ENCODE measurements at places on chromosomes 2 and 18. TPM values are rescaled to one million over a fixed set of nuclear protein-coding genes. Genes with fewer than 3 reads are reported as not detected.
A peak's percentile ranks its signal among the peaks of the same experiment; 100 is the strongest.

Gene TSGA10
- 3.1 TPM for total RNA-seq

Gene GPR35
- total RNA-seq, result 1.3 TPM

Gene KIAA2012
- total RNA-seq, result not detected

Gene CKAP2L
- 0.38 TPM for total RNA-seq

Gene SERPINB13
- total RNA-seq, result not detected

Gene CCL20
- not detected for total RNA-seq

Gene CTIF
- total RNA-seq, result 60.0 TPM

Gene SPDYA
- 0.14 TPM for total RNA-seq

Gene STAT1
- total RNA-seq, result 42.2 TPM

DNA sequence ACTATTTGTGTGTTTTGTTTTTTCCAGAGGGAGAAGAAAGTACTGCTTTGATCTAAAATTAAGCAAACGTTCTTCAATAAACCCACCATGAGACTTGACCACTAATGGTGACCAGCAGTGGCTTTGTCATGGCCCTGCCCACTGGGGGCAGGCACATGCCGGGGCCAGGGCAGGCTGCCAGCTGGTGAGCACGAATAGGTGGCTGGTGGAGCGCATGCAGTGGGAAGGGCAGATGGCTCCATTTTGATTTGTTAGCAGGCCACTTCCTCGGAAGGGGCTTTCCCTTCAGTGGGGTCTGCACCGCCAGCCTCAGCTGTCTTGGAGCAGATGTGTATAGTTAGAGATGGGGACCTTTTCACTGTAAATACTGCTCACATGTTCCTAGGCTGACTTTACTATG lies 277.1 kb downstream of the SOX11 start:
- no peak overlapping the region for H3K27ac ChIP-seq
- no peaks in the 10 kb centered on the region for H3K27me3 ChIP-seq
- H3K36me3 ChIP-seq, result no peaks in the 10 kb centered on the region

- H3K4me3 ChIP-seq, result no peak overlapping the region
- H3K36me3 ChIP-seq, result peaks cover 38% of the 10 kb centered on the region
- no peak for DNase-seq
- no peaks in the 10 kb centered on the region for H3K27me3 ChIP-seq
These were observed 37.1 kb downstream of the NEMP2 start for GRCh38 chr2:190497428-190497827.

- no peaks in the 10 kb centered on the region for H3K4me1 ChIP-seq
- H3K27me3 ChIP-seq, result peaks cover 73% of the 10 kb centered on the region
- DNase-seq, result no peak
- no peak overlapping the region for H3K4me3 ChIP-seq
- H3K36me3 ChIP-seq, result no peaks in the 10 kb centered on the region
These were observed 235.8 kb downstream of the EN1 start for GRCh38 chr2:118611691-118612090.

GRCh38 chr2:84874381-84875212 lies 6.3 kb downstream of the TRABD2A start:
- no peak overlapping the region for H3K27ac ChIP-seq
- no peaks in the 10 kb centered on the region for H3K36me3 ChIP-seq

- H3K4me1 ChIP-seq, result no peaks in the 10 kb centered on the region
- no peaks in the 10 kb centered on the region for H3K27me3 ChIP-seq
- no peaks in the 10 kb centered on the region for H3K36me3 ChIP-seq
- no peak overlapping the region for H3K27ac ChIP-seq
These were observed 1604.2 kb downstream of the LRP1B start for GRCh38 chr2:140526575-140526974.

- H3K27me3 ChIP-seq, result no peaks in the 10 kb centered on the region
- no peaks in the 10 kb centered on the region for H3K4me1 ChIP-seq
- no peaks in the 10 kb centered on the region for H3K36me3 ChIP-seq
- H3K4me3 ChIP-seq, result no peak overlapping the region
- H3K27ac ChIP-seq, result no peak overlapping the region
- no peak for DNase-seq
These were observed 623.1 kb downstream of the MBD2 start for GRCh38 chr18:53601344-53601743.

- H3K4me1 ChIP-seq, result peaks cover 13% of the 10 kb centered on the region
- peaks cover 8% of the 10 kb centered on the region for H3K36me3 ChIP-seq
- DNase-seq, result no peak
- H3K4me3 ChIP-seq, result no peak overlapping the region
- H3K27me3 ChIP-seq, result no peaks in the 10 kb centered on the region
These were observed 42.4 kb downstream of the POMC start for GRCh38 chr2:25125976-25126375.

GRCh38 chr2:167336213-167336612 lies 447.9 kb downstream of the XIRP2 start:
- H3K4me1 ChIP-seq, result no peaks in the 10 kb centered on the region
- H3K27ac ChIP-seq, result no peak overlapping the region

- DNase-seq, result no peak
- H3K27ac ChIP-seq, result no peak overlapping the region
- no peaks in the 10 kb centered on the region for H3K27me3 ChIP-seq
- no peak overlapping the region for H3K4me3 ChIP-seq
- no peaks in the 10 kb centered on the region for H3K4me1 ChIP-seq
These were observed 12.6 kb upstream of the EVA1A start for GRCh38 chr2:75573145-75573878.

DNA sequence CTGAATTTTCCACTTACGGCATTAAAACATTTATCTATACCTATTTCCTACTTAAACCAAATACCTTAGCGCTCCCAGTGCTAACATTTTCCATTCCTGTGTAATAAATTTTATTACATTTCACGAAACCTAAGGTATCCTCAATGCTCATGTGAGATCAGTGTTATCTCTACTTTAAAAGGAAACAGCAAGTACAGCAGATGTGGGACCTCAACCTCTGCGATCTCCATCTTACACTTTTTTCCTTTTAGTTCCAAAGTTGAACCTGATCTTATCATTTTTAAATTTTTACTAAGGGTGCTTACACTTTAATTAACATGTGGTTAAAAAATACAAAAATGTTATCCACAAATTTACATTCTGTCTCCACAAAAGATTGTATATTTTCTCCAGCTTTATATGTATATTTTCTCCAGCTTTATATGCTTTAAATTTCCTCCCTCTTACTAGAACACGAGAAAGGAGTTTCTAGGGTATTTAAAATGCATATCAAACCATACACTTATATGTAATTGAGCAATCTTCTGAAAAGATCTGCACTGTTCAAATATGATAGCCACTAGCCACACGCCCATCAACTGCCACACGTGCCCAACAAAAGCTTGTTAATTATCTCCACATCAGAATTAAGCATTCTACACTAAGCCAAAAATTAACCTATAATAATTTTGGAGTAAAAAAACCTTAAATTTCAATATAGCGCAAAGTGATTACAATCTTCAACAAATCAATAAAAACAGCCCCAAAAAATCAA lies 38.1 kb downstream of the MBOAT2 start:
- no peaks in the 10 kb centered on the region for H3K36me3 ChIP-seq
- no peak for DNase-seq
- H3K4me3 ChIP-seq, result no peak overlapping the region
- no peaks in the 10 kb centered on the region for H3K4me1 ChIP-seq
- H3K27me3 ChIP-seq, result no peaks in the 10 kb centered on the region

DNA sequence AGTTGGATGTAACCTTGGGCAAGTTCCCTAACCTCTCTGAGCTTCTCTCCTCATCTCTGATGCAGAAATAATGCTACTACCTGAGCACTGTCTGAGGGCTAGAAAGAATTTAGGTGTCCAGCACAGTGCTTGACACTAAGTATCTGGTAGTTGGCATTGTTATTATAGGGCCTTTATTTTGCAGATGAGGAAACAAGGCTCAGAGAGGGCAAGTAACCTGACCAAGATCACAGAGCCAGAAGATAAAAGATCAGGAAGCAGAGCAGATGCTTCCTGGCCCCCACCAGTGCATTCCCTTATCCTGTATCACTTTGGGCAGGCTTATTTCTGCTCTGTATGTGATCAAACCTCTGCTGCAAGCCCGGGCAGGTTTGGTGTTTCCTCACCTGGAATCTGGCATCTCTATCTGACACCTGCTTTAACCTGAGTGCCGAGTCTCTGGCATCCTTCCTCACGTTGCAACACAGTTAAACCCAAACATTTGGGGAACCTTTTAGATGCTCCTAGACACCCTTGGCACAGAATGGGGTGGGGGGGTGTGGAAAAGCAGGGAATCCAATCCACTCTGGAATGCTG lies 69.9 kb downstream of the PLB1 start:
- H3K4me3 ChIP-seq, result peak overlapping the region; percentile 80
- no peaks in the 10 kb centered on the region for H3K27me3 ChIP-seq
- H3K27ac ChIP-seq, result no peak overlapping the region
- peaks cover 10% of the 10 kb centered on the region for H3K4me1 ChIP-seq

DNA sequence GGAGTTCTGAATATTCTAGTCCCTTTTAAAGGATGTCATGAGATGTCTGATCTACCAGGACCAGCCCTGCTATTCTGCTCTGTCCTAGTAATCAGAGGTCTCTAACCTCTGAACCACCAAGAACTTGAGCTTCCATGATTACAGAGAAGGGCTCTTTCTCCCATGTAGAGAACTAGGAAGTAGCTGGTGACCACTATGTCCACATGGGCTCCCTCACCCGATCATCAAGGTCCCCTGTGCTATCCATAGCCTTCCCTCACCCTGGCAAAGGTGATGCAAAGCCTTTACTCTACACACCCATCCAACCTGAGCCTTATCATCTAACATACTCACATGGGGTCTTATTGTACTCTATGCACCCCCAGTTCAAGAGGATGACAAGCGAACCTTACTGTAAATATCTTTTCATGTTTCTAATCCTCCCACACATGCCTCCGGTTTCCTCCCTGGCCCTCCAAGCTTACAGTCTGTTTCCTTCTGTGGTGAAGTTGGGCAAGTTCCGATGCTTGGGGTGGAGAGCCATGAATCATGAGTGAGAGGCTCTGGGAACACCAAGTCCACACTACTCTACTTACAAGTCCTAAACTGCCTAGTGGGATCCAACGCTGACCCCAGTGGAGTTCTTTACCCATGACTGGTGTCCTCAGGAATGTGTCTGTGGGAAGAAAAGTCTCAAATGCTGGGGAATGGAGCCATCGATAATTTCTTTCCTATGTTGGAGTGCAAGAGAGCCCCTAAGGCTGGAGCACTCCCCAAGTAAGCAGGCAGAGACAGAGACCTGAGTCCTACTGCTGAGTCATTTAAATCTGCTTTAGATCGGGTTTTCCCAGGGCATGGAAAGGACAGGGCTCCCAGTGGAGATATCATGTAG lies 73.3 kb upstream of the KLF7 start:
- H3K4me3 ChIP-seq, result no peak overlapping the region
- no peaks in the 10 kb centered on the region for H3K27me3 ChIP-seq
- H3K4me1 ChIP-seq, result peaks cover 40% of the 10 kb centered on the region
- peak overlapping the region; percentile 36 for H3K27ac ChIP-seq

- no peaks in the 10 kb centered on the region for H3K27me3 ChIP-seq
- no peak overlapping the region for H3K4me3 ChIP-seq
- peaks cover 74% of the 10 kb centered on the region for H3K4me1 ChIP-seq
- H3K36me3 ChIP-seq, result no peaks in the 10 kb centered on the region
These were observed 105.7 kb downstream of the CDH2 start for GRCh38 chr18:28071199-28071598.

DNA sequence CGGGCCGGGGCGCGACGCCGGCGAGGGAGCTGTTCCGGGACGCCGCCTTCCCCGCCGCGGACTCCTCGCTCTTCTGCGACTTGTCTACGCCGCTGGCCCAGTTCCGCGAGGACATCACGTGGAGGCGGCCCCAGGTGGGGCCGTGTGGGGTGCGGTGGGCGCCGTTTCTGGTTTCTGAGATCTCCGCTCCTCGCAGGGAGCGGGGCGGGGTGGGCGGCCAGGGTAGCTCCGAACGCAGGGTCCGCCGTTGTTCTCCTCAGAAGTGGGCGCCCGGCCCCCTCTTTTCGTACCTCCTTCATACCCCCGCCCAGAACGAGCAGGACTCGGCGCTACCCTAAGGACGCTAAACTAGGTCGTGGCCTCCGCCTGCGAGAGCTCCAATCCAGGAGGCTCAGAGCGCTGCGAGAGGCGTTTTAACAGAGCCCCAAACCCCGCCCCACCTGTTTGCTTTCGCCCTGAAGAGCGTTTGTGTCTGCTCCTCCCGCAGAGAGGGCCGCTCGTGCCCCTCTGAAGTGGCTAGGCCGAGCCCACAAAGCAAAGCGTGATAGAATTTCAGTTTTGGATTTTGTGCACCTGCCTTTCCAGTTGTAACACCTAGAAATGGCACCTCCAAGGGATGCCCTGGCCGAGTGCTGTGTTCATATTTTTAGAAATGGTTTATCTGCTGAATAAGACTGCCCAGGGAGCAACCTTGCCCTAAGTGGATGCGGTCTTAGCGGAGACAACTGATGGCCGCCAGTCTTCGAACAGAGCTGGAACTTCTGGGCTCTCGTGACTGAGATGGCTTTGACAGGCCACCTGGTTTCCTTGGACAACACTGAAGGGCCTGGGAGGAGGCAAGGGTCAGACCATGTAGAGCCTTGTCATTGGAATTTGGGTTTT lies 626 bp downstream of the CAPN10 start:
- H3K27me3 ChIP-seq, result no peaks in the 10 kb centered on the region
- peaks cover 80% of the 10 kb centered on the region for H3K4me1 ChIP-seq
- H3K4me3 ChIP-seq, result peak overlapping the region; percentile 98

DNA sequence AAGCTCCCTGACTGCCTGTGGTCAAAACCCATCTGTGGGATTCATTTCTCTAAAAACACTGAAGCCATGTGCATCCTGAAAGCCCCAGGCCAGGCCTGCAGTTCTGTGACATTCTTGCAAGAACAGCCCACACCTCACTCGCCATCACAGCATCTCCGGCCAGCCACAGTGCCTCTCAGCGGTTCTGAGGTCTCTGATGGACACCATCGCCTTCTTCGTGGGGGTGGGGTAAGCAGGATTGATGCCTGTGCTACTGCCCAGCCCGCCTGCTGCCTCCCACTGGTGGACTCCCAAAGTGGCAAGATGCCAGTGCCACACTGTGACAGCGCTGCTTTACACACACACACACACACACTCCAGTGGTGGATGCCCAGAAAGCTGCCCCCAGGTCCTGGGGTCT lies 5.2 kb upstream of the PRLH start:
- peaks cover 11% of the 10 kb centered on the region for H3K4me1 ChIP-seq
- H3K27me3 ChIP-seq, result peaks cover 18% of the 10 kb centered on the region
- H3K27ac ChIP-seq, result no peak overlapping the region
- peaks cover under 1% of the 10 kb centered on the region for H3K36me3 ChIP-seq
- no peak overlapping the region for H3K4me3 ChIP-seq

DNA sequence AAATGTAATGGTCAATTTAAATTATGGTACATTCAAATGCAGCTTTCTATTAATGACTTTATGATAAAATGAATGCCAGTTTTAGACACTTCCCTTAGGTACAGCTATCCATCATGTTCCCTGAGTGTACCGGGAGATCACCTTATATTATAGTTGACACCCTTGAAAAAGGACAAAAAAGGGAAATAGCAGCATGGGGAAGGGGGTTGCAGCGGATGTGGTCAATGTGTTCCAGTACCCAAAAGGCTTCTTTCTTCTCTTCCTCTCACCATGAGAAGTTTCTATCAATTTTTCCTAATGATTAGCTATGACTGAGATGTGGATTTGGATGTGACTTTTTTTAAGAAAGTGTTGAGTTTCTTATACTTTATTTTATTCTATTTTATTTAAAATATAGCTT lies 154.4 kb downstream of the CCDC85A start:
- H3K36me3 ChIP-seq, result no peaks in the 10 kb centered on the region
- peak overlapping the region; percentile 57 for H3K27ac ChIP-seq
- no peaks in the 10 kb centered on the region for H3K27me3 ChIP-seq
- H3K4me1 ChIP-seq, result peaks cover 53% of the 10 kb centered on the region
- DNase-seq, result no peak
